ENCODE measurements at places on chromosomes 16 and 17.

GRCh38 chr16:63497408-63497807, 1461.2 kb upstream of the CDH8 start:
- no peaks in the 10 kb centered on the region for H3K27me3 ChIP-seq
- no peak overlapping the region for H3K27ac ChIP-seq
- no peak for DNase-seq
- no peaks in the 10 kb centered on the region for H3K4me1 ChIP-seq
- no peak overlapping the region for H3K4me3 ChIP-seq

GRCh38 chr17:18959071-18959844, 7.3 kb downstream of the SLC5A10 start:
- H3K36me3 ChIP-seq = no peaks in the 10 kb centered on the region
- peaks cover 17% of the 10 kb centered on the region for H3K4me1 ChIP-seq
- no peak overlapping the region for H3K4me3 ChIP-seq
- no peak for DNase-seq

GRCh38 chr17:7380855-7381683, at the start of gene TNK1:
TNK1 (plus strand) TSS chr17:7381089; CDS start chr17:7382927, 1,838 bp downstream.
- H3K4me3 ChIP-seq = no peak within 1 kb of the TSS
- DNase-seq = peak; percentile 30
- peaks cover 43% of the 10 kb centered on the region for H3K27me3 ChIP-seq
- H3K36me3 ChIP-seq = no peaks in the 10 kb centered on the region
- peaks cover 19% of the 10 kb centered on the region for H3K4me1 ChIP-seq
- no peak within 1 kb of the TSS for H3K27ac ChIP-seq

- no peaks in the 10 kb centered on the region for H3K36me3 ChIP-seq
- no peak overlapping the region for H3K4me3 ChIP-seq
- no peaks in the 10 kb centered on the region for H3K27me3 ChIP-seq
- H3K27ac ChIP-seq = no peak overlapping the region
- no peaks in the 10 kb centered on the region for H3K4me1 ChIP-seq
Observed at GRCh38 chr17:56142325-56142724, 10.9 kb upstream of the ANKFN1 start.

- H3K27me3 ChIP-seq = no peaks in the 10 kb centered on the region
- no peak for DNase-seq
- no peaks in the 10 kb centered on the region for H3K36me3 ChIP-seq
- H3K4me3 ChIP-seq = no peak overlapping the region
Observed at GRCh38 chr16:27462846-27463682, 61.1 kb downstream of the IL21R start.

DNA sequence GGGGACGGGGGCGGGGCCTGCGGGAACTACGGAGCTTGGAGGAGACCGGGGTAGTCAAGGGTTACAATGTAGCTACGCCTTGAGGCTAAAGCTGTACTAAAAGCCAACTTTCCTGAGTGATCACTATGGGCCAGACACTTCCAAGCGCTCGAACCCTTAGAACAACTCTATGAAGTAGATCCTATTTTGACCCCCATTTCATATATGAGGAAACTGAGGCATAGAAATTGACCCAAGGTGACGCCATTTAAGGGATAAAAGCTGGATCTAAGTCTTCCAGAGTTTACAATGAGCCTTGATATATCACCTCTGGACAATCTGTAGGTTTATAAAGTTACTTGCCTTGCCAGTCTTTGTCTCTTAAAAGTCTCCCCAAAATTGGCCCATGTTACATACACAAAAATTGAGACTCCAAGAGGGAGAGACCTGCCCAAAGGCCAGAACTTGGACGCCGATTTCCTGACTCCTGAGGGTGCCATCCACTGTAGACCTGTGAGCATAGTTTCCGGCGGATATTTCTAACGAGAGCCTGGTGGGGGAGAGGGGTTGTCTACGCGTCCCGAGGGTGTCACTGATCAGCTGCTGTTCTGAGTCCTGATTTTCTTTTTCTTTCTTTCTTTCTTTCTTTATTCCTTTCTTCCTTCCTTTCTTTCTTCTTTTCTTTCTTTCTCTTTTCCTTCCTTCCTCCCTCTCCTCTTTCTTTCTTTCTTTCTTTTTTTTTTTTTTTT, 555 bp upstream of the NCBP3 start:
- H3K4me1 ChIP-seq = peaks cover 10% of the 10 kb centered on the region
- no peak for DNase-seq
- no peak overlapping the region for H3K27ac ChIP-seq
- no peaks in the 10 kb centered on the region for H3K27me3 ChIP-seq
- no peak overlapping the region for H3K4me3 ChIP-seq
- H3K36me3 ChIP-seq = peaks cover 13% of the 10 kb centered on the region

- no peaks in the 10 kb centered on the region for H3K27me3 ChIP-seq
- no peak for DNase-seq
- no peak overlapping the region for H3K27ac ChIP-seq
- H3K4me1 ChIP-seq = no peaks in the 10 kb centered on the region
- no peak overlapping the region for H3K4me3 ChIP-seq
Observed at GRCh38 chr16:28062847-28063521, 530 bp downstream of the GSG1L start.

DNA sequence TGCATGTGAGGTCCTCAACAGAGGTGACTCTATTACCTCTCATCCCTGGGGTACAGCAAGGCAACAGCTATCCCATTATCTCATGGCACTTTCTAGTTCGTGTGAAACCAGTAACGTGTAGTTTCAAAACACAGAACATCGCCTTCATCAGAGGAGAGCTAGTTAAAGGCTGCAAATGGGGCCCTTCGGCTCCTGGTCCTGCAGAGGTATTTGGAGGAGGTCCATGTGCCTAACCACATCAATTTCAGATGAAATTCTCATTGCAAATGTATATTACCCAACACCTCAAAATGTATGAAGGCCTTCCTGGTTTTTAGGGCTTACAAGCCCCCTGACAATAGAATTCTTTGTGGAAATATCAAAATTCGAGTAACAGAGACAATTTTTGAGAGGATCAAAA, 95.7 kb upstream of the PSMD7 start:
- H3K27ac ChIP-seq = no peak overlapping the region
- no peaks in the 10 kb centered on the region for H3K27me3 ChIP-seq
- H3K4me3 ChIP-seq = no peak overlapping the region
- H3K4me1 ChIP-seq = no peaks in the 10 kb centered on the region

DNA sequence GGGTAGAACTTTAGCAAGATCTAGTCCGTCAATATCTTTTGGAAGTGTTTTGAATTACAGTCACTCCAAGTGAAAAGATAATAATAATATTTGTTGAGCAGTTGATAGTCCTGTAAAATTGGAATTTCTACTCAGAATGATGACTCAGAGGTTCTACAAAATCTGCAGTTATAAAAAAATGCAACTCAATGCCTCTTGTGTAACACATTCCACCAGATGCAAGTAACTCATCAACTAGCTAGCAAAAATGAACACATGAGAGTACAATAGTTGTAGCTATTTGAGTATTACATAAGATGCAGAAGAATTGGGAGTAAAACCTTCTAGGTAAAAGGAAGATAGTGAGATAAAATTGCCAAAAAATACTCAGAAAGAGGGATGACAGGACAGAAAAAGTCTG, 177.2 kb downstream of the CDH8 start:
- no peak overlapping the region for H3K4me3 ChIP-seq
- no peaks in the 10 kb centered on the region for H3K4me1 ChIP-seq
- no peaks in the 10 kb centered on the region for H3K36me3 ChIP-seq
- H3K27ac ChIP-seq = no peak overlapping the region

GRCh38 chr16:31696968-31697743, 169.5 kb downstream of the AHSP start:
- H3K27me3 ChIP-seq = no peaks in the 10 kb centered on the region
- no peak overlapping the region for H3K27ac ChIP-seq
- H3K36me3 ChIP-seq = no peaks in the 10 kb centered on the region
- no peak for DNase-seq

GRCh38 chr17:12256380-12256995, 235.8 kb downstream of the MAP2K4 start:
- H3K4me1 ChIP-seq = no peaks in the 10 kb centered on the region
- DNase-seq = peak; percentile 37
- H3K27me3 ChIP-seq = no peaks in the 10 kb centered on the region
- H3K4me3 ChIP-seq = no peak overlapping the region

- no peaks in the 10 kb centered on the region for H3K27me3 ChIP-seq
- DNase-seq = no peak
- H3K4me1 ChIP-seq = peaks cover under 1% of the 10 kb centered on the region
- no peak overlapping the region for H3K4me3 ChIP-seq
- H3K27ac ChIP-seq = no peak overlapping the region
Observed at GRCh38 chr17:60300011-60300410, 91.9 kb downstream of the USP32 start.

DNA sequence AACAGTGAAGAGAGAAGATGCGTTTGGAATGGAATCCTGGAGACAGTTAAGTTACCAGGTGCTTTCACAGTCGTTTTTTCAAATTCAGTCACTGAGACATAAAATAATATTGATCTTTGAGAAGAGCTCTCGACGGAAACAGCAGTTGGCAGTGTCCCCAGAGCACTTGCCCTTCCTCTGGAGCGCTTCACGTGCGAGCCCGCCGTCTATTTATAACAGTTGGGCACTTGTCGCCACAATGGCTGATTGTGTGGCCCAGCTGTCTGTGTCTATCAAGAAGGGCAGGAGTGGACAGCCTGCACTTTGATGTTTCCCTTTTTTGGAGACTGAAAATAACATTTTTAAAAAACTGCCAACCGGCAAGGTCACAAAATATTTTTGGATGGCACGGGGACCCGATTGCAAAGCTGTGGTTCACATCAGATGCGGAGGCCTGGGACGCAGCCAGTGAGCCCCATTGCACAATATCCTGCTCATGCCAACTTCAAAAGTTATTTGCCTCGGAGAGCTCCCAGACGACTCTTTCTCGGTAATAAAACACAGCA, 62.9 kb downstream of the ADCY9 start:
- DNase-seq = no peak
- no peak overlapping the region for H3K27ac ChIP-seq
- H3K4me3 ChIP-seq = no peak overlapping the region
- H3K27me3 ChIP-seq = no peaks in the 10 kb centered on the region
- no peaks in the 10 kb centered on the region for H3K36me3 ChIP-seq

DNA sequence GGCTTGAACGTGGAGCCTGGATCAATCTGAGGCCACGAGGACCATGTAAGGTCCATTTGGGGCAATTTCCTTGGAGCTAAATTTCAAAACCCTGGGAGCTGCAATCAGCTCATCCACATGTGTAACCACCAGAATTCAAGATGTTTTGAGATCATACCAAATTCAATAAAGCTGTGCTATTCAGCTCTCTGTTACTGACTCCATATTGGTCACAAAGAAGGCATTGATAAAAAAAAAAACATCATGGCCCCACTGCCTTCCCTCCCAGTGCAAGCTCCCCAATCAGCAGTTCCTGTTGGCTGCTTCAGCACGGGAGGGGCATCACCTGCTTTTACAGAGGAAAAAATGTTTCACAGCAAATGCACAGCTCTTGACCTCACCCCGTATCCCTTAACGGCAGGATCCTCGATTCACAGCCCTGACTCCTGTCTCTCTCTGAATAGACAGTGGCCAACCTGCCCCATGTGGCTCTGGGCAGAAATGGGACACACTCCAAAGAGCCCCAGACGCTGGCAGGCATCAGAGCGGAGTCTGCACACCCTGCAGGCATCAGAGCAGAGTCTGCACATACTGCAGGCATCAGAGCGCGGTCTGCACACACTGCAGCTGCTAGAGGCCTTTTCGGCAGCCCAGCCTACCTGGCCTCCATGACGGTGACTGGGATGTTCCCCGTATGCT, 37.1 kb downstream of the FANCA start:
- no peaks in the 10 kb centered on the region for H3K4me1 ChIP-seq
- no peak overlapping the region for H3K4me3 ChIP-seq
- no peak for DNase-seq
- no peaks in the 10 kb centered on the region for H3K36me3 ChIP-seq
- H3K27ac ChIP-seq = no peak overlapping the region

DNA sequence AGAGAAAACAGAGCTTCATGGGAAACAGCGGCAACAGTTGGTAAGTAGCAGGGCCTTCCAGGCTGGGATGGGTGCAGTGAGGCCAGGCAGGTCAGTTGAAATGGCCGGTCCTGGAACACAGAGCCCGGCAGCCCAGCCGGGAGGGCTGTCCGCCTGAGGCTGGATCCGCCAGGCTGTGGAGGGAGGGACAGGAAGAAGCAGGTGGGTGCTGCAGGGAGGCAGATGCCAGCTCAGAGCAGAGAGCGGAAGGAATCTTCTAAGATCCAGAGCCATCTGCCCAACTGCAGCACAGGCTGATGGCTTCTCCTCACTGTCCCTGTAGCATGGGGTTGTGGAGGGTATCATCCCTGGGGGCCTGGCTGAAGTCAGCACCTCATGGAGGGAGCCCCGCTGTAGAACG, 599 bp downstream of the RNF112 start:
- H3K4me3 ChIP-seq = no peak overlapping the region
- DNase-seq = no peak
- no peak overlapping the region for H3K27ac ChIP-seq
- H3K36me3 ChIP-seq = no peaks in the 10 kb centered on the region
- H3K27me3 ChIP-seq = no peaks in the 10 kb centered on the region

DNA sequence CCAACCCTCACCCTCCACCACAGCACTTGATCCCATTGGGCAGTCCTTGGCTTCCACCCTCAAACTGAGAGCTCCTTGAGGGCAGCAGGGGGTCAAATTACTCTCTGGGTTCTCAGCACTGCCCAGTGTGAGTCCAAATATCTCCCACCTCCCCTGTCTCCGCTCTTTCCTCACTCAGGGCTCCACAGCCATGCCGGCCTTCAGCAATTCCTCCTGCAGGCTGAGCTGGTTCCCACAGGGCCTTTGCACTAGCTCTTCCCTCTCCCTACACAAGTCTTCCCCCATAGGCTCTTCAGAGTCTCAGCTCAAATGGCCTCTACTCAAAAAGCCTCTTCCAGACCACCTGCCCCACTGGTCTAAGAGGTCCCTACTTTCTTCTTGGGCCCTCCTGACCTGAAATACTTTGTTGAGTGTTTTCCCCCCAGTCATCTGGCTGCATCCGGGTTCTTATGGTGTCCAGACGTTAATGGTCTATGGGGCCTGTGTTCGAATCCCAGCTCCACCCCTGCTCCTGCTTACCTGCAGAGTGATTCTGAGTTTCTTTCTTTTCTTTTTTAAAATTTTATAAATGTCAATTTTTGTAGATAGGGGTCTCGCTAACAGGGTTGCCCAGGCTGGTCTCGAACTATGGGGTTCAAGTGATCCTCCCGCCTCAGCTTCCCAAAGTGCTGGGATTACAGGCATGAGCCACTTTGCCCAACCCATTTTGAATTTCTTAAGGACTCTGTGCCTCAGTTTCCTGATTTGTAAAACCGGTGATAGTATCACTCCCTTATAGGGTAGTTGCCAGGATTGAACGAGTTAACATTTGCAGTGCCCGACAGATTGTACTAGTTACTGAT, 973 bp upstream of the IL4R start:
- DNase-seq = no peak
- H3K27me3 ChIP-seq = no peaks in the 10 kb centered on the region
- H3K36me3 ChIP-seq = peaks cover 17% of the 10 kb centered on the region
- H3K4me1 ChIP-seq = peaks cover 33% of the 10 kb centered on the region
- H3K4me3 ChIP-seq = peak overlapping the region; percentile 98

GRCh38 chr17:19248151-19248927, 11.2 kb downstream of the EPN2 start:
- no peak overlapping the region for H3K4me3 ChIP-seq
- no peaks in the 10 kb centered on the region for H3K27me3 ChIP-seq
- peaks cover 13% of the 10 kb centered on the region for H3K4me1 ChIP-seq
- no peak for DNase-seq
- H3K36me3 ChIP-seq = no peaks in the 10 kb centered on the region

- no peaks in the 10 kb centered on the region for H3K36me3 ChIP-seq
- no peak overlapping the region for H3K4me3 ChIP-seq
- H3K4me1 ChIP-seq = no peaks in the 10 kb centered on the region
- no peaks in the 10 kb centered on the region for H3K27me3 ChIP-seq
Observed at GRCh38 chr16:49681217-49681883, 174.6 kb downstream of the ZNF423 start.
